ENCODE measurements at places on chromosomes 11 and 22. TPM values are rescaled to one million over a fixed set of nuclear protein-coding genes. Genes with fewer than 3 reads are reported as not detected.

DNA sequence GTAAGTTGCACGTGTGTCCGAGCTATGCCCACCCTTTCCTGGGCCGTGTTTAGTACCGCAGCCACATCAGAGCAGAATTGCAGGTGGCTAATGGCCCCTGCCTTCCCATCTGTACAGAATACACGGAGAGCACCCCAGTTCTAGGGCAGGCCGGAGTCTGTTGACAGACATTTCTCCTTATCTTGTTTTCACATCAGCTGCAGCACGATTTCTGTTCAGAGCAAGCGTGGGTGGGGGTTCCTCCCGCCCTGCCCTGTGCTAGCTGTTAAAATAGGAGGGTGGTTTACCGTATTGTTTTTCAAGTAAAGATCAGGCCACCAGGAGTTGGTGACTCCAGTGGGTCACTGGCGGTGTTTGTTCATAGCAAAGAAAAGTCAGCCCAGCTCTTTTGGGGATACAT is 41.1 kb downstream of the UBASH3B start:
- no peak for DNase-seq

IFITM1 gene
- total RNA-seq = 1.7 TPM

- DNase-seq = no peak
Measured at GRCh38 chr22:22878801-22879674, 8.6 kb upstream of the IGLL5 start.

NFAM1 gene
- not detected for total RNA-seq

INS gene
- total RNA-seq = not detected

GRCh38 chr22:39481054-39481453 is 21.0 kb upstream of the MIEF1 start:
- DNase-seq = no peak

CD82 gene
- 29.0 TPM for total RNA-seq

- peak; percentile 60 for DNase-seq
Measured at GRCh38 chr11:28756977-28757376, 648.8 kb downstream of the METTL15 start.

DNA sequence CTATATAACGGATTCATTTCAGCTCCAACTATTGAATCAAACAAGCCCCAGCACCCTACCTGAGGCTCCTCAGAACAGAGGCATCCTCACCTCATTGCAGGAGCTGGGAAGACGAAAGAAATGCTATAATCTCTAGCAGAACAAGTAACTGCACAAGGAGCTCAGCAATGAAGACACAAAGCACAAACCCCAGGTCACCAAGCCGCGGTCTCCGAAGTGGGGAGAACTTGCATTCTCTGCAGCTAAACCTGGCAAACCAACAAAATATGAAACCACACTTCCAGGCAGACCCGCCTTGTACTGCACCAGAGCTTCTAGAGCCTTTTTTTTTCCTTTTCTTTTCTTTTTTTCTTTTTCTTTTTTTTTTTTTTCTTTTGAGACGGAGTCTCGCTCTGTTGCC is 21.8 kb upstream of the CD5 start:
- no peak for DNase-seq

TRIM66 gene
- total RNA-seq = 5.7 TPM

DNA sequence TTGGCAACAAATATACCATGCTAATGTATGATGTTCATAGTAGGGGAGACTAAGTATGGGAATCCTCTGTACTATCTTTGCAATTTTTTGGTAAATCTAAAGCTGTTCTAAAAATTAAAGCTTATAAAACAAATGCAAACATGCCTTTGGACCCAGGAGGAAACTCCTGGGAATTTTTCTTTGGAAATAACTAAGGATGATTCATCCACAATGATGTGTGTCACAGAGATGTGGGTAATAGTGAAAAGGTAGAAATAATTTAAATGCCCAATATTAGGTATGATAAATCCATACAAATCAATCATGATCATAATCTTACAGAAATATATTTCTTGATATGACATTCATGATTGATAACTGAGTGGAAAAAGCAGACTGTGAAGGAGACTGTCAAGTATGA is 135.8 kb downstream of the TRIM44 start:
- DNase-seq = no peak

DNA sequence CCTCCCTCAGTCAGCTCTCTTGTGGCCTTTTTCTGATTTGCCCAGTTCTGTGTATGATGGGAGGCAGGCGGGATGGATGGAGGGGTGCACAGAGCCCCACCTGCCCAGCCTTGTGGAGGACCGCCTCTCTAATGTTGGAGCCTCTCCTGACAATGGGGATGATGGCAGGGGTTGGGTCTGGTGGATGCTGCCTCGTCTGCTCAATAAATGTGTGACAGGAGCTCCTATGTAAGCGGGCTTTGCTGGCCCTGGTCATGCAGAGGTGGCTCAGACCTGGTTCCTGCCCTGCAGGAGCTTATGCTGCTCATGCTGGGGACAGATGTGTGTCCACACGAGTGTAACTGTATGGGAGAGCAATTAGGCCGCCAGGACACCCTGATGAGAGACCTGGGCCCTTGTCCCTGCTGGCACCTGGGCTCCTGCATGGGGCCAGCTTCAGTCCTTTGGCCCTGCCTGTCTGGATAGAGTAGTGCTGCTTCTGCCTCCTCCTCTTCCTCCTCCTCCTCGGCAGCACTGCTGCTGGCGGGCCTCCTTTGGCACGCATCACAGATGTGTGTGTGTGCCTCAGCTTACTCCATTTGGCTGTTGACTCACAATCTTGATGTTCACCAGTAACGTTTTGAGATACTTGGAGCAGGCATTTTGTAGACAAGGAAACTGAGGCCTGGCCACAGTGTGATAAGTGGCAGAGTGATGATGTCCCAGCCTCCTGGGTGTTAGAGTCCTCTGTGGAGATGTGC is 131.0 kb downstream of the TBC1D22A start:
- DNase-seq = no peak
